ENCODE measurements at places on chromosomes 5 and 9.
A peak's percentile ranks its signal among the peaks of the same experiment; 100 is the strongest.

GRCh38 chr9:99894826-99895225, 11.6 kb upstream of the STX17 start:
- no peak for DNase-seq

DNA sequence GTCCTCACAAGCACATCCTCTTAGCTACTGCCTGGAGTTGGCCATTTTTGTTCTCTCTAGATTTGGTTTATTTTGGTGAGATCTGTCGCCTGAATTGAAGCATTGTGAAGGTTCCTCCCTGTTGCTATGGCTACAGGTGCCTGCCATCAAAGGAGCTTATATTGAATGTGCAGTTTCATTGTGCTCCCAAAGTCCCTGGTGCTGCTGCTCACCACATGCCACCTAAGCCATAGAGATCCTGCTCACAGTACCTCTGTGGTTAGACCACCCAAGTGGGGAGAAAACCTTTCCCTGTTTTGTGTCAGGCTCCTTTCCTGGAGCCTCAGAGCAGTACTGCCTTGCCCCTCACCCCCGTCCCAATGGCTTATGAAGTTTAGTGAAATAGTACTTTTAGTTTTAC, 383.4 kb downstream of the TMEM38B start:
- DNase-seq, result no peak

DNA sequence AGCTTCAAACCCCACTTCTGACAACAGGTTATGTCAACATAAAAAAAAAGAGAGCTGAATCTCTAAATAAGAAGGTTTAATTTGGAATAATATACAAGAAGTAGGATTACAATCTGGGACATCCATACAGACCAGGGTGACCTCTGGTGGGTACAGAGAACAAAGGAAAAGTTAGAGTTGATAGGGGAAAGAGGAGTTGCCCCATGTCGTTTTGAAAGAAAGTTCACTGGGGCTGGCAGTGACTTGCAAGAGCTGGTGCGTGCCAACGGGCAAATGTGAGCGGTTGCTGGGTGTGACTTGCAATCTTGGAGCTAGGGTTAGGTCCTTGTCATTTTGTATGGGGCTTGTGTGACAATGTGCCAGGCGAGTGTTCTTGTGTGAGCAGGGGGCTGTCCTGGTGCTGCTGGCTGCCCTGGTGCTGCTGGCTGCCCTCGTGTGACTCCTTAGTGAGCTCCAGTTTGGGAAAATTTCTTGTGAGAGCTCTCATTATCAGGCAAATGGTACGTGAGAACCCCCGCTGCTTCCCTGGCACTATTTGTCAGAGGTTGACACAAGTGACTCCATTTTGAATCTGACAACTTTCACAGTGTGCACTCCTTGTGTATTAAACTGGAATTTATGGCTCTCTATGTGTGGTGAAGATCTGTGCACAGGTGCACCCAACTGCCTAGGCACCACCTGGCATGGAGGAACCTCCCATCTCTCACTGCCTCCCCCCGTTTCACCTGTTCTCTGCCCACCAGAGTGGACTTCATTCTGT, 69.8 kb downstream of the UBE2QL1 start:
- DNase-seq, result no peak

DNA sequence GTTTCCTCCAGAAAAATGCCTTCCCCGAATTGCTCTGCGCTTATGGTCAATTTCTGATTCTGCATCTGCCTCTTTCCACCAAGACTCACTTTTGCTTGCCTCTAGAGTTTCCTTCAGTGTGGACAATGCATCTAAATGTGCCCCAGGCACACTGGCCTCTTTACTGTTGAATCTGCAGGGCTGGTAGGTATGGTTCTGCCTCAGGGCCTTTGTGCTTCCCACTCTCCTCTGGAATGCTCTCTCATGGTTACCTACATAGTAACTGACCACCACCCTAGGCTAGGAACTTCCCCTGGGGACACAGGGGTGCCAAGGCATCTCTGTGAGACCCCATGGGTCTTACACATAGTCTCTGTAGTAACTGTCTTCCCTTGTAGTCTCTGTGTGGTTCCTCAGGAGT, 1258.6 kb downstream of the CDH12 start:
- DNase-seq, result no peak

DNA sequence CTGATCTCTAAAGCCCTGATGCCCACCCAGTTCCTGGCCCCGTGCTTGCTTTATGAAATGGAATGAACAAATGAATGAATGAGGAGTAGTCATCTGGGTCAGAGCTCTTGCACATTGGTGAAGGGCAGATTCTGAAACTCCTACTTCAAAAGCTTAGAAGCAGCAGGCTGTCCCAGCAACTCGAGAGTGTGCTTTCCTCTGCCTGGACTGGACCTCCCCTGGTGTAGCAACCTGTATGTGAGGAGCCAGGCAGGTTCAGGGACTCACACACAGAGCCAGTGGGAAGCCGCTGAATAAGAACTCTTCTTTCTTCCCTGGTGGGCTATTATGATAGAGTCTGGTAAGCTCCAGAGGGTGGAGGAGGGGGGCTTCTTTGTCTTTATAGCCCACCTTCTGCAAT, 396.4 kb downstream of the CDK5RAP2 start:
- DNase-seq, result no peak

GRCh38 chr5:32584646-32585045, 711 bp upstream of the SUB1 start:
- DNase-seq, result no peak

DNA sequence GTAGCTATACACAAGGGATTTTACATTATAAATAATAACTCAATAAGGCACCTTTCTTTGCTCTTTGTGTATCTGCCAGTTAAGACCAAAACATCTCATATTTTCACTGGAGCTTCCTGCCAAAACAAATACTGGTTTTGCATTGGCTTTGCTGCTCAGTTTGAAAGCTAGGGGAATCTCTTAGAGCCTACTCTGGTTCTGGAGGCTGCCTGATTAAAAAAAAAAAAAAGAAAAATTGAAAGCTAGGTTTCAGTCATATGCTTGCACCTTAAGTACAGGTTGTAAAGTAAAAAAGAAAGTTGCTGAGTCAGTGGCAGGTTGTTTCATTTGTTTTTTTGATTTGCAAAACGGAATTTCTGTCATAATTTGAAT, 2.3 kb downstream of the DENND4C start:
- no peak for DNase-seq

GRCh38 chr9:123914517-123915196, 15.3 kb downstream of the DENND1A start:
- DNase-seq, result no peak

DNA sequence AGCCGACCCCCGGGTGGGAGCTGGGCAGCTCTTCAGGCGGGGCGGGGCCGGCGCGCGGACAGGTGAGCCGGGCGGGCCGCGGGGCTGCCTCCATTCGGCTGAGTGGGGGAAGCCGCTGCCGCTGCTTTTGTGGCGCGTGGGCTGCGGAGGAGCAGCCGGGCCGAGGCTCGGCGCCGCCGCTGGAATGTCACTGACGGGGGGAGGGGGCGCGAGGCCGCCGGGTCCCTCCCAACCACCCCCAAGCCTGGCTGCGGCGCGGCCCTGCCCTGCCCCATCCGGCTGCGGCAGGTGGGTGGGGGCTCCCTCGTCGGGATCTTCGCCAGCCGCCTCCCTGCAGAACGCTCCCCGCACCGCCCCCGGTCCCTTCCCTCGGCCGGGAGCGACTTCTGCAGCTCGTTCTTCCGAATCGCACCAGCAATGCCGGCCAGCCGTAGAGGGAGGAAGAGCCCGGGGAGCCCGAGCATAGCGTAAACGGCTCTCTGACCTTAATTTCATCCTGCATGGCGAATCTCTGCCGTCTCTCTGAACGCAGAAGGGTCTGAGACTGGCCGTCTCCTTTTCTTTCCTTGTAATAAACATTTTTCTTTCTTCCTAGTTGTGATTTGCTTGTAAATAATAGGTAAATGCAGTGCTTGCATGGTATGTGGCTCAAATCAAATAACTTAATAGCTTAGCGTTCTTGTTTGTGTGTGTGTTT, 505 bp downstream of the SPTAN1 start:
- peak; percentile 23 for DNase-seq

GRCh38 chr5:35694481-35694880, 76.8 kb downstream of the SPEF2 start:
- no peak for DNase-seq

DNA sequence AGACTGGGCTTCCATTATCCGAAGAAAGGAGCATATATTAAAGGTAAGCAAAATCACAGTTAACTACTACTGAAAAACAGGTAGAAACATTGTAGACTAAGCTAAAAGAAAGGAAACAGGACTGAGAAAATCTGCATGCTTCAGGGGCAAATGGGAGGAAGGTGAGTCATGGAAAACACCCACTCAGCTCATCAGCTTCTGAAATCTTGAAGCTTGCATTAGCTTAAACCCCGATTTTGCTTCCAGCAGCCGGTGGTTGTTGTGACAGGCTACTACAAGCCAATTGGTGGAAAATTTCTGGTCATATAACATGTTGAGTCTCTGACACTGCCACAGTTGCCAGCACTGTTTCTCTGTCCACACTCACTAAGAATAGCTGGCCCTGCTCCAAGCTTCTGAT, 179.6 kb upstream of the PUM3 start:
- DNase-seq, result no peak

DNA sequence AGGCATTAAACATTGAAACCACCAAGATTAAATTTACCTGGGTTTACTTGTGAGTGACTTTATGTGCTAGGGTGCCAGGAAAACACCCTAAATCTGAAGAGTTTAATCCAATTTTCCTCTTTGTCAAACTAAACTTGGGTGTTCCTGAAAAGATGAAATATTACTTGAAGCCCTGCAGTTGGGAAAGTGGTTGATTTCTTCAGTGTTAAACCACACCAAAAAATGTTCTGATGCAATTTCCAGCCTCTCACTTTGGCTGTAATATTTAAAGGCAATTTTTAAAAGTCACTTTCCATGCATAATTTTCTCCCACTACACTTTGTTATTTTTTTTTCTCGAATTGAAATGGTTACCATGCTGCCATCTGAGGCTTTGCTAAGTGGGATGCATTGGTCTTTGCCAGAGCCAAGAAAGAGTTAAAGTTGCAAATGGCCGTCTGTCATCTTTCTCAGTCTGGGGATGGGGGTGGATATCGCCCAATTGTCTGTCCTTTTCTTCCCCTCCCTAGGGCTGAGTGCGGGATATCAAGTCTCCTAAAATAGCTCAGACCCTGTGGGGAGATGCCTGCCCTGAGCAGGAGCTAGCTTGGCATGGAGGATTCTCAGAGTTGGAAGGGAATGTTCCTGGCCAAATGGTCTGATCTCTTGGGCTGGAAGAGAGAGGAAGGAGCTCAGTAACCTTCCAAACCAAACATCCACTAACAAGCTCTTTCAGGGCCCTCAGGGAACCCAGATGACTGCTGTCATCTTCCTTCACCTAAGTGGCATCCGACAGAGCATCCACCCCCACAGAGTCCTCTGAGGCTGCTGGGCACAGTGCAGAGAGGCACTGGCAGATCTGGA, 13.6 kb upstream of the SHB start:
- no peak for DNase-seq

- DNase-seq, result no peak
Measured at GRCh38 chr5:171492781-171493180, 73.3 kb downstream of the FGF18 start.

- no peak for DNase-seq
Measured at GRCh38 chr5:137115152-137115551, 384.0 kb downstream of the SPOCK1 start.

- no peak for DNase-seq
Measured at GRCh38 chr9:91248707-91249106, 113.0 kb downstream of the AUH start.

DNA sequence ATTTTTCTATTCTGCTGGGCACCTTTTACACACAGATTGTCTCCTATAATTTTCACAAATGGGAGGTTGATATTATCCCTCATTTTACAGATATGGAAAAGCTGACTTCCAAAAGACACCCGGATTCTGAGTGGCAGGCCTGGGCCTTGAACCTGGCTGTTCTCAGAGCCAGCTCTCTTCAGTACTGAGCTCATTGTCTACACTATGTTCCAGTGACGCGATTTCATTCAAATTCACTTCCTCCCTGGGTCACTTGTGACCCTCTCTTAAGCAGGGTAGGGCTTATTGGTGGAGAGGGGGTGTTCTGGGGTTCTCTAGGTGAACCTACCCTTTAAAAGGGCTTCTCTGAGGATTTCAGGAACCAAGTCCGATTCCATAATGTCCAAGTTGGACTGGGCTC, 70.2 kb downstream of the ANKRD33B start:
- DNase-seq, result no peak

DNA sequence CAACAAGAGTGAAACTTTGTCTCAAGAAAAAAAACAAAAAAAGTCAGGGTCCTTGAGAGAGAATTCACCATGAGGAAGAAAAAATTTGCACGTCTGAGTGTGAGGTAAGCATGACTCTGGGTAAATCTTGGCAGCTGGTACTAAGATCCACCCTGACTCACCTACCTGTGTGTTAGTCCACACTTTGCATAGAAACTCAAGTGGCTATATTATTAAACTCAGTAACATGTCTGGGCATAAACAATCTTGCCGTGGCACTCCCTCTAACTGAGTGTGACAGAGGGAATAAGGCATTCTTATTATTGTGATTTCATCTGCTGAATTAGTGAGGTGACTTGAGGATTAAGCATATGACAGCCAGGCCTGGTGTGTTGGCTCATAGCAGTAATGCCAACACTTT, 259.4 kb upstream of the VLDLR start:
- DNase-seq, result no peak

DNA sequence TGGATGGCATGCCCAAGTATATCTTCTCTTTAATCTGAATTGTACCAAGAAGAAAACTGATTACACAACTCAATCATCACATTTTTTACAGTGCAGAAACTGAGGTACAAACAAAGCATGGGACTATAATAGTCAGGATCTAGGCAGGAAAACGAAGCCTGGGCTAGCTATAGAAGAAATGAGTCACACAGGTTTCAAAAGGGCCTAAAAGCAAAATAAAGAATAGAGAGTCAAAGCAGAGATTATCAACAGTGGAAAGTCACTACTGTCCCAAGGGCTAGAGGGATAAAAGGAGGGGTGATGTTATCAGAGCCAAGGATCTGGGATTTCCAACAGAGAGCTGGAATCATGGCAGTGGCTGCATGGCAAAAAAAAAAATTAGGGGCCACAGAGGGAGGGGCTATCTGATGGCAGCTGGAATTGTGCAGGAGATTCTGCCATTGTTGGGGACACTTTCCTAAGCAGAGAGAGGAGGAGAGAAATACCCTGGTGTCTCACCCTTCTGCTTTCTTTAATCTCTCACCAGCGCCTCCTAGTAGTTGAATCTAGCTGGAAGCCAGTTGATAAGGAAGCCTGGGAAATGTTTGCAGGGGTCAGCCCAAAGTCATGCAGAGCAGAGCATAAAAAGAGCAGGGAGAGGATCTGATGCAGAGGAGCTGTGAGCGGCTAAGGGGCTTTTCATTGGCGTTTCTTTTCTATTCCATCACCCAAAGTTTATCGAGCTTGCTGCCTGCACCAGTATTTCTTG, 343.2 kb downstream of the ACTL7B start:
- DNase-seq, result no peak

GRCh38 chr9:14992081-14992480, 81.9 kb upstream of the FREM1 start:
- DNase-seq, result peak; percentile 27

DNA sequence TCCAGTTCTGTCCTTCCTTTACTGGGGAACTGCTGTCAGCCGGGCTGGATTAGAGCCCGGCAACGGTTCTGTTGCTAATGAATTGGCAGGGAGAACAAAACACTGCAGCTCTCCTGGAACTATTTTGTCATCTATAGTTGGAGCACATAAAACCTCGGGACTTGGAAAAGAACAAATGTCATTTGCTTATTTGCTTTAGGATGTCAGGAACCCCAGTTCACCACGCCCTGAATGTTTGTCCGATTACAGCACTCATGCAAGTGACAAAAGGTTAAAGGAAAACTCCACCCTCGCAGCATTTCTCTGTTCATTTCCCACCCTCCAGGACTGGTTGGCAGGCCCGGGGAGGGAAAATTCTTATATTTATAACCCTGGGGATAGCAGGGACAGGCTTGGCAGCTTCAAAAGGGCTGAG, 66.4 kb upstream of the PLPP1 start:
- peak; percentile 9 for DNase-seq

Measured in Kasumi-1 (cell line).